Head of caudate nucleus (tissue), 42 donors: ENCODE measurements at places on chromosomes 2 and 18.

DNA sequence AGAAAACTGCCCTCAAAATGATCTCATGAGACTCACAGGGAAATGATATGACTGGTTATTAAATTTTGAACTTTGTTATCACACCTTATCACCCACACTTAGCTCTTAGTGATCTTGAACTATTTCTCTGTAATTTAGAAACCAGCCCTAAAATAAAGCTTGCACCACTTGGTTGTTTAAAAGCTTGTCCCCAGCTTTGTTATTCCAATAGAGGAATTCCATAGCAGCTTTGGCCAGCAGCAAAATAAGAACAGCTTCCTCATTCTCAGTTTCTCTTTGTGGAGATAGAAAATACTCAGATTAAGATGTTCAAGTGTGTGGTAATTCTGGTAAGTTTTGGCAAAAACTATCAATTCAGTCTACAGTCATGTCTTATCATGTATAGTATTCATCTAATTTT is 54.4 kb upstream of the CCDC68 start:
- no peak for DNase-seq

DNA sequence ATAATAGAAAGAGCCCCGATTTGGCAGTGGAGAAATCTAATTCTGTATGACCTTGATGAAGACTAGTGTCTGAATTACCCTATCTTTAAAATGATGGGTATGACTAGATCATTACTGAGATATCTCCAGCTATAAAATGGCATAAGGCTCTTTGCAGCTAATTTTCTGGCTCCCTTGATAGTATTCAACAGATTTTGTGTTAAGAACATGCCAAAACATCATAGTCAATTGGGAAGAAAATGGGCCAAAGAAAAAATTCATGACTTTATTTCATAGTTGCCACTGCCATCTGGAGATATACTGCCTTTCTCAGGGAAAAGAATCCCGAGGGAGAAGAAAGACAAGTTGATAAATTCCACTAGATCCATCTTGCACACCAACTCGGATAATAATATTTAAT is 1618.7 kb downstream of the LRP1B start:
- no peak for DNase-seq

DNA sequence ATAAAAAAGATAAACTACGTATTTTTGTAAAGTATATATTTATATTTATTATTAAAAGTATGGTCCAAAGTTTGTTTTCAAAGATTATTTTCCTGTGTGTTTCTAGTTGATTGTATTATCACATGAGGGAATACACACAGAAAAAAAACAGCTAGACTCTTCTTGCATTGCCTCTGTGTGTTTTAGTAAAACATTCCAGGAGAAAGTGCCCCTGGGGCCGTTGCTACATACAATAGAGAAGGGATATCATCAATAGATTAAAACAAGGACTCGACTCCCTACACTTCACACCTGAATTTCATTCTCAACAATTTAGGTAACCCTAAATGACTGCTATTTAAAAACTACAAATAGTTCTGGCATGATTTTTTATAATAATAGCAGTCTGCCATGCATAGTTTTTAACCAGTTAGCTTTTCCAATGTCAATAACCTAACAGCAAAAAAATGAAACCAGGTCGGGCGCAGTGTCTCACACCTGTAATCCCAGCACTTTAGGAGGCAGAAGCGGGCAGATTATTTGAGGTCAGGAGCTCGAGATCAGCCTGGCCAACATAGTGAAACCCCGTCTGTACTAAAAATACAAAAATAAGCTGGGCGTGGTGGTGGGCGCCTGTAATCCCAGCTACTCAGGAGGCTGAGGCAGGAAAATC is 171.3 kb downstream of the DNAH6 start:
- DNase-seq = no peak

- no peak for DNase-seq
These were observed 55.2 kb upstream of the REV1 start for GRCh38 chr2:99545066-99545465.

DNA sequence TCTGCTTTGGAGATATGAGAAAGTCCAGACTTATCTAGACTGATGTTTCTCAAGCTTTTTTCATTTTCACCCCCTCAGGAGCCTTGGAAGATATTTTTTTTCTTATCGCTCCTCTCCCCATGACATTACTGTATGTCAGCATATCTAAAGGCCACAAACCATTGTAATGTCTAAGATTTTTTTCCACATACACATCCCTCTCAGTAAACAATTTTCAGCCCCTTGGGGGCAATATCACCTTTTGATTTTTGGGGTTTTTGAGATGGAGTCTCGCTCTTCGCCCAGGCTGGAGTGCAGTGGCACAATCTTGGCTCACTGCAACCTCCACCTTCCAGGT is 60.3 kb upstream of the REL start:
- no peak for DNase-seq

GRCh38 chr18:24055878-24056277 is 41.3 kb downstream of the TTC39C start:
- no peak for DNase-seq

- DNase-seq = no peak
These were observed 1899.8 kb upstream of the PIK3C3 start for GRCh38 chr18:40055262-40055661.

- no peak for DNase-seq
These were observed 112.2 kb upstream of the COPS8 start for GRCh38 chr2:236973343-236973980.

DNA sequence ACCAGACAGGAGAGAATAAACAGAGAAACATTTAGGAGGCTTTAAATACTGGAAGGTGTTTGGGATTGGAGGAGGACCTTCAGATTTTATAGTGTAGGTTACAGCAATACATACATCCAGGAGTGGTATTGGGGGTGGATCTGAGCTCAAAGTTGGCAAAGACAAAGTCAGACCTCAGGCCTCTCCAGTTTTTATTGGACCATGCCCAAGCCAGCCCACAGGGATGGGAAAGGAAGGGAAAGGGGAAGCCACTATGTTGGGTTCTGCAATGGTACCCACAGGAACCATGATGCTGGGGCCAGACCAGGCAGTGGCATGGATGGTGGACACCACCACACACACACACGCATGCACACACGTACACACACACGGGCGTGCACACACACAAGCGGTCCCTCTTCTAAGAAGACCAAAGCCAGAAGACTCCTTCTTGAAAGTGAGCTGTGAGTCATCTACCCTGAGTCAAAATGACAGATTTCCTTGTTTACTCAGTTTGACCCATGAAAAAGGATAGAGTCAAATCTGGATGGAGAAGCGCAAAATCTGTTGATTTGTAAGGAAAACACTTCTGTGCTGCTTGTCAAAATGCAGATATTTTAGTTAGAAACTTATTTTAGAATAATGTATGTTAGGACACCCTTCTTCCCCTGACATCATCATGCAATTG is 87.9 kb downstream of the TRABD2A start:
- no peak for DNase-seq

GRCh38 chr2:3662239-3662638 is 4.2 kb downstream of the ALLC start:
- DNase-seq = no peak

GRCh38 chr2:45180033-45180746 is 170.9 kb upstream of the SIX2 start:
- DNase-seq = no peak

- DNase-seq = peak; percentile 32
These were observed 81.9 kb downstream of the SLC8A1 start for GRCh38 chr2:40370007-40370395.

DNA sequence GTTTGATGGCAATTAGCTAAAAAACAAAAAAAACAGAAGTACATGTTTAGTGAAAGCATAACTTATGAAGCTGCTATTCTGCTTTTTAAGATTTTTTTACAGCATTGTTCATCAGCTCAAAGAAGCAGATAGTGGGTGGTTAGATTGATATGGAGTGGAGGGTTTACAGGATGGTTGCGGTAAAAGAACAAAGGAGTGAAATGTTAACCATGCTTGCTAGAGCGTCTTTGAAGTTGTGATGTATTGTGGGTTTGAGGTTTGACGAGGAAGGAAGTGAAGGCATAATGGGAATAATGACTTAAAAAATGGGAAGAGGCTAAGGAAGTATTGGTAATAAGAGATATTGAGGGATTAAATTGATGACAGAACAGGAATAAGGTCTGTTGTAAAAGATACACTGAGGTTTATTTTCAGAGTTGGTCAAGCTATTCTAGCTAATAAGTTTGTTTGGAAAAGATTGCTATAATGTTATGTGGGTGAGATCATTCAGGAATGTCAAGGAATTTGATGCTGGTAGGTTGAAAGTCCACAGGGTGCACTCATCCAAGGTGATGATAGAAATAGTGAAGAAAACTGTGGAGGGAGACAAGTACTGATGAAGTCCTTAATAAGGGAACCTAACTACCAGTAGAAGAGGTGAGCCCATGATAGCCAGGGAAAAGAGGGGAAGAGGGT is 14.6 kb downstream of the SPOPL start:
- DNase-seq = no peak

GRCh38 chr2:142951190-142952007 is 73.9 kb downstream of the KYNU start:
- DNase-seq = no peak

- no peak for DNase-seq
These were observed 31.6 kb upstream of the MAP3K20 start for GRCh38 chr2:173043897-173044519.

- no peak for DNase-seq
These were observed 1533.6 kb downstream of the LRP1B start for GRCh38 chr2:140597205-140597604.

GRCh38 chr2:10884574-10884975 is 27.2 kb upstream of the KCNF1 start:
- DNase-seq = peak; percentile 53

DNA sequence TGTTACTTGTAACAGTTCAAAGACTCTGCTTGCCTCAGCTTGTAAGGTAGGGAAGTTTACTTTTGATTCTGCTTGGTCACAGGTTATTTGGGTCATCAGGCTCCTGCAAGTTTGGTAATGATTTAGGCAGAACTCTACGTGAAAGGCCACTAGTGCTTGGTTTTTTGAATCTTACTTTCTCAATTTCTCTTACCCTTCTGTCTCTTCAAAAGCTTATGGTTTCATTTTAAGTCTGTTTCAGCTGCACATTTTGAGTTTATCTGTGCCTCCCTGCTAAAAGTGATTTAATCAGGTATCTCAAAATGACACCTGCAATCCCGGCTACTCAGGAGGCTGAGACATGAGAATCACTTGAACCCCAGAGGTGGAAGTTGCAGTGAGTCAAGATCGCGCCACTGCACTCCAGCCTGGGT is 26.3 kb upstream of the MOCOS start:
- no peak for DNase-seq

DNA sequence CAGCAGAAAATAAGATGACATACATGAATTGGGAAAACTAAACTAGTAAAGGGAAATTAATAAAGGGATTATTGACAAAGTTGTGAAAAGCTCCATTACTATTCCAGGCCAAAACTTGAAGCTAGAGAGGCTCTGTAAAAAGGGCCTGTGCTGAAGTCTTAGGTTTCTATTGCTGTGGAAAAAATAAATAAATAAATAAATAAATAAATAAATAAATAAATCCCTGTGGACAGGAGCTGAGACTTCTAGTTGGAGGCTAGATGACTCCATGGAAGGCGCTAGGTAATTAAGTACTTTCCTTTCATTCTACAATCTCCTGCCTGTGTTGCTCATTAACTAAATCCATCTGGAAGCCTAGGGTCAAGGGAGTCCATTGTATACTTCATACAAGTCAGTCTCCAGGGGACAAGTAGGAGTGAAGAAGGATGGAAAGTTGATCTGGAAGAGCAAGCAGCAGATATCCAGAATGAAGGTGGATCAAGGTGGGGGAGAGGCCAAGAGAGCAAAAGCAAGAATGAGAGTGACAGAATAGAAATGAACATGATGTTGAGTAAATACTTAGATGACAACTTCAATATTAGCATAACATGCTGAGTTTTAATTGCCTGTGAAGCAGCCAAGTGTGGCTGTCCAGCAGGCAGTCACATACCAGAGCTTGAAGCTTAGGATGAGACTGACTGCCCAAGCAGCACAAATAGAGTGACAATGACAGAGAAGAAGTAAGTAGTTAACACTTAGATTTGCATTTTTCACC is 26.2 kb upstream of the CCNT2 start:
- no peak for DNase-seq

DNA sequence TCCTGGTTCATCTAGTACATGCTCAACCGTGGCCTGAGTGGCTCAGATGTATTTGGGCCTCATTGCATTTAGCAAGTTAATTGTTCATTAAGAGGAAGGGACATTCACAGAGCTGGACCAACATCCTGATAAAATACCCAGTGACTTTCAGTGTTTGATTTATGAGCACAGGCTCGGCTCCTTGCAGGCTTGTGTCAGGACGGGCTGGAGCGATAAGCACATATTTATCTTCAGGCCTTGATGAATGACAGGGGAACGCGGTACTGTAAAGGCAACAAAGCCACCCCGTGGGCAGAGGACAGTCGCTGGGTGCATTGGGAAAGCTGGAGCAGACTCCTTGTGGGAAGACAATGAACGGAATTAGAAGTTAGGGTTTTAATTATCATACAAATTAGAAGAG is 548.6 kb upstream of the HS6ST1 start:
- no peak for DNase-seq

DNA sequence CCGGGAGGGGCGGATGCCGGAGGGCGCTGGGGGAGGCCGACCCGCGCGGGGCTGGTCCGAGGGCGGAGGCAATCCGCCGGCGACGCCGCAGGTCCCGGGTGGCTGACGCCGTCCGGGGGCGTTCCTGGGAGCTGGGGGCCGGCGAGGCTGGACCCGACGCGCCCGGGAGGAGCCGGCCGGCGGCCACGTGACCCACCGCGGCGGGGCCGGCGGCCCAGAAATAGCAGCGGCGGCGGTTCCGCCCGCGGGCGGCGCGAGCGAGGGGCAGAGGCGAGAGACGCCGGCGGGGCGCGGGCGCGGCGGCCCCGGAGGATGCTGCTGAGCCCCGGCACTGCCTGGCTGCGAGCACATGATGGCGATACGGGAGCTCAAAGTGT is at the start of gene RAB31:
Gene RAB31, plus strand, starts transcription at position 245 of the 377 bp plus-strand sequence. Its CDS starts 105 bp downstream, at position 350.
- DNase-seq = peak; percentile 59

GRCh38 chr2:99399063-99399462 is 61.9 kb downstream of the EIF5B start:
- DNase-seq = no peak

GRCh38 chr2:160334028-160334741 is 134.1 kb upstream of the ITGB6 start:
- no peak for DNase-seq

- no peak for DNase-seq
These were observed 25.2 kb upstream of the HNMT start for GRCh38 chr2:137939026-137939425.

- no peak for DNase-seq
These were observed 106.9 kb upstream of the SP3 start for GRCh38 chr2:174072069-174072468.

DNA sequence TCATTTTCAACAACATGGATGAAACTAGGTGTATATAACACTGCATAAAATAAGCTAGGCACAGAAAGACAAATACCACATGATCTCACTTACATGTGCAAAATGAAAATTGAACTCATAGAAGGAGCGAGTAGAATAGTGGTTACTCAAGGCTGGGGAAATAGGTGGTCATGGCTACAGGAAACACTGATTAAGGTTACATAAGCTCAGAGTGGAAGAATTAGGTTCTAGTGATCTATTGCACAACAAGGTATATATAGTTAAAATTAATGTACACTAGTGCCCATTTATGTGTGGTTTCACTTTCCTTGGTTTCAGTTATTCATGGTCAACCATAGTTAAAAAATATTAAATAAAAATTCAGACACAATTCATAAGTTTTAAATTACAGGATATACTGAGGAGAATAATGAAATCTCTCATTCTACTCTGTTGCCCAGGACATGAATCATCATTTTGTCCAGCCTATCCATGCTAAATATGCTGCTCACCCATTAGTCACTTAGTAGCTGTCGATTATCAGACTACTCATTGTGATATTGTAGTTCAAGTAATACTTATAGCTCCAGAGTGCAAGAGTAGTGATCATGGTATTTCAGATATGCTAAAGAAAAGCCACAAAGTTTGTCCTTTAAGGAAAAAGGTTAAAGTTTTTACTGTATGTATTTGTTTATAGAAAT is 1530.9 kb upstream of the LRRTM1 start:
- no peak for DNase-seq
